ENCODE measurements at places on chromosomes 3 and 15. TPM values are rescaled to one million over a fixed set of nuclear protein-coding genes. Genes with fewer than 3 reads are reported as not detected.

- no peak for DNase-seq
These were observed 18.2 kb downstream of the MRPL46 start for GRCh38 chr15:88448991-88449461.

- peak; percentile 28 for DNase-seq
These were observed 1.1 kb downstream of the BAHD1 start for GRCh38 chr15:40441565-40442531.

DNA sequence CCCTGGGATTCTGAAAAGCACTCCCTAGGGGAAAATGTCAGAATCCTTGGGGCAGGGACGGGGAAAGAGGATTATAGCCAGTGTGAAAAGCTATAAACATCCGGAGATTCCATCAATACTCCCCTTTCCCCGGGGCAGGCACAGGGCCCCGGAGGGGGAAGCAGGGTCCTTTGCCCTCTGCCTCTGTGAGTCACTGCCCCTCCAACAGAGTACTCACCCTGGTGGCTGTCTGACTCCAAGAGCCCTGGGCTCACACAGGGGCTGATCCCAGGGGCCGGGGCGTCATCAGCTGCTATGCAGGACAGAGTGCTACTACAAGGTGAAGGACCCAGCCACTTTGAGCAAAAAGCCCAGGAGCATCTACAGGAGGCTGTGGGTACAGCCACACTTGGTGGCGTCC is 133.0 kb upstream of the PRR20G start:
- DNase-seq, result no peak

GRCh38 chr15:59249816-59250215 is 43.2 kb downstream of the LDHAL6B start:
- no peak for DNase-seq

- DNase-seq, result no peak
These were observed 21.8 kb downstream of the MYH15 start for GRCh38 chr3:108488631-108489030.

DNA sequence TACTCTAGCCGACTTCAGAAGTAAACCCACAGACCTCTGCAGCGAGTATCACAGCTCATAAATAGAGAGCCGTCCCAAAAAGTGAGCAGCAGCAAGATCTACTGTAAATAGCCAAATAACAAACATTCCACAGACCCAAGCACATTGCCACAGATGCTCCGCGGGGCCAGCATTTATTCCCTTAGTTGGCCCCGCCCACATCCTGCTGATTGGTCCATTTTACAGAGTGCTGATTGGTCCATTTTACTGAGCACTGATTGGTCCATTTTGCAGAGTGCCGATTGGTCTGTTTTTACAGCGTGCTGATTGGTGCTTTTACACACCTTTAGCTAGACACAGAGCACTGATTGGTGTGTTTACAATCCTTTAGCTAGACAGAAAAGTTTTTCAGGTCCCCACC is 17.3 kb upstream of the GABRB3 start:
- no peak for DNase-seq

- DNase-seq, result no peak
These were observed 78.0 kb upstream of the POU1F1 start for GRCh38 chr3:87354398-87354797.

GRCh38 chr15:101272584-101272983 is 4.7 kb downstream of the SELENOS start:
- DNase-seq, result no peak

DNA sequence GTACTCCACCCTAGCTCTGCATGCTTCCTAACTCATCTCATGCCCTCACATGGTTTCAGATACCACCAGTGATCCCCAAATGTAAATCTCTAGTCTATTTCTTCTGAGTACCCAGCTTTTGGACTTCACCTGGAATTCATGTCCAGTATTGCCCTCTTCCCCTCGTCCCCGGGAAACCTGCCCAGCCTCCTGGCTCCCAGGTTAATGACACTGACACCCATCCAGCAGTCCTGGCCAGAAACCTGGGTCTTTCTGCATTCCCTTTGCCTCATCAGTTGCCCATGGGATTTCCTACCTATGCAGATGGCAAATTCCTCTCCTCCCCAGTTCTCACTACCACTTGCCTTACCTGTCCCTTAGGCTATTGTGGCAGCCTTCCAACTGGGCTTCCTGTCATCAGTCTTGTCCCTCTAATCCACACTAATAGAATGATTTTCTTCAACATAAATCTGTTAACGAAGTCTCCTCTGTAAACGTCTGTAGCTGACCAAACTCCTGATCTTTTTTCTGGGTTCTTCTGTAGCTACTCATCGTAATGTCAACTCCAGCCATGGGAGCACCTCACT is 15.3 kb upstream of the MYLK start:
- no peak for DNase-seq

DNA sequence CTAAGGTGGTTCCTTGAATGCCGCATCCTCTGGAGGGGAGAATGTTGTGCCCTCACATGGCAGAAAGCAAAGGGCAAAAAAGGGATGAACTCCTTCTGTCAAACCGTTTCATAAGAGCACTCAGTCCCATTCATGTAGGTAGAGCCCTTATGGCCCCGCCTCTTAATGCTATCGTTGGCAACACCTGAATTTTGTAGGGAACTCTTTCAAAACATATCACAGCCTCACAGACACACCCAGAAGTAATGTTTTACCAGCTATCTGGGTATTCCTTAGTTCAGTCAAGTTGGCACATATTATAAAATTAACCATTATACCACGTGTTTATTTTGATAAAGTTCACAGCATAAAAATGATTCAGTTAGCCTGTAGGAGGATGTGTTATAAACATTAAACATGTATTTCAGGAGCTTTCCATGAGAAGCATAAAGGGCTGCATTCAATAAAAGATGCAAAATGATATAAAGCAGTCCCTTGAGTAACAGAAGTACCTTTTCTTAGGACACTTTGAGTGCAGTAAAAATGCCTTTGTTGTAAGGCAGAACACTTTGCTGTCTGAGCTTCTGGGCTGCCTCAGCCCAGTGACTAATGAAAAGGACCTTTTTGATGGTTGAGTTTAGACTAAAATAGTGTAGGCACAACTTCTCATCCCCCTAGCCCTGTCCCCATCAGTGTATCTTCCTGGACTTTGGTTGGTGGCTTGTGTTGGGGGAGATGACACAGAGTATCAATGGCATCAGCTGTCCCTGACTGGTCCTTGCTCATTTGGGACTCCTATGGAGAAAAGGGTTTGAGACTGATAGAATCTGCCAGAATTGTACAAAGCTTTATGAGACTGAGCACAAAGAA is 263.5 kb upstream of the TPRG1 start:
- DNase-seq, result no peak

DNA sequence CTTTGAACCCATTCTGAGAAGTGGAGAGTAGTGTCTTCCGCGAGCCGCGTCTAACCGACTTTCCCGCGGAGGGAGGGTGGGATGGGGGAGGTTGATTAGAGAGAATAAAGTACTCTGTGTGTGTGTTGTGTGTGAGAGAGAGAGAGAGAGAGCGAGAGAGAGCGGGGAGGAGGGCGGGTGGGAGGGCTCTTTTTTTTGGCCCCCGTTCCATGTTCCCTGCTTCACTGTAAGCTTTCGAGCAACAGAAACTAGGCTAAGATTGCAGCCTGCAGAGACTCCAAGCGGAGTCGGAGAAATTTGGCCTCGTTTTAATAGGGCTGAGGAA is 1.6 kb upstream of the MEIS2 start:
- no peak for DNase-seq

GRCh38 chr3:22704166-22704565 is 499.0 kb upstream of the UBE2E2 start:
- DNase-seq, result no peak

DNA sequence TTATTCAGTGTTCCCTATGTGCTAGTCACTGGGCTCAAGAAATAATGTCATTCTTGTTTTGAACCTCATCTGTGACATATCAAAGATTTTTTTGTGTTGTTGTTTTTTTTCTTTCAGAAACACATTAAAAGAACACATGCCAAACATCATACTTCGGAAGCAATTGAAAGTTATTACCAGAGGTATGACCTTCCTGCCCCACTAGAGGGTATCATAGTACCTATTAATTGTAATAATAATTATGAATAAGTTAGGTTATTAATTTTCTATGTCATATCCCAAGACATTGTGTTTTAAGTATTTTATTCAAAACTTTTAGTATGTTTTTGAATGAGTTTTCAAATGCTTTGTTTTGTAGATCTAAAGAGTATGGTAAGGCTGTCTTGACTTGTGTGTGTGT is 65.7 kb downstream of the CDIN1 start:
- DNase-seq, result no peak

DNA sequence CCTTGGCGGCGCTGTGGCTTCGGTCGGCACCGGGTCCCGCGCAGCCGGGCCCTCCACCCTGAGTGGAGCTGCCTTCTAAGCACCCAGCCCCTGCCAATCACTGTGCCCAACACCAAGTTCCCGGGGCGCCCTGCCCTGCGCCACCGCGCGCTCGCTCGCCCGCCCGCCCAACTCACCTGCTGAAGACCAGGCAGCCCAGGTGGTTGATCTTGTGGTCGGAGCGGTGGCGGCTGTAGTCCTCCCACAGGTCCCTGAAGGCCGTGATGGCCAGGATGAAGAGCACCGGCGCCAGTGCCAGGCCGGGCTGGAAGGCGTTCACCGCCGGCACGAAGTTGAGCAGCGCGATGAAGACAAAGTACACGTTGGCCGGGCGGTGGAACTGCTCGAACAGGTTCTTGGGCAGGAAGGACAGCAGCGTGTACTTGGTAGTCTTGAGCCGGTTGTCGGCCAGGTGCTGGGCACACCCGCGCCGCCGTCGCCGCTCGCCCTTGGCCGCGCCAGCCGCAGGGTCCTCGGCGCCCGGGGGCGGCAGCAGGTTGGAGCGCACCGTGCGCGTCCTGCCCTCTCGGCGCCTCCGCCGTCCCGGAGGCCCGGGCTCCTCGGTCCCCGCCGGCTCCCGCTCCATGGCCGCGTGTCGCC is 536 bp downstream of the ATP10A start:
- peak; percentile 74 for DNase-seq

DNA sequence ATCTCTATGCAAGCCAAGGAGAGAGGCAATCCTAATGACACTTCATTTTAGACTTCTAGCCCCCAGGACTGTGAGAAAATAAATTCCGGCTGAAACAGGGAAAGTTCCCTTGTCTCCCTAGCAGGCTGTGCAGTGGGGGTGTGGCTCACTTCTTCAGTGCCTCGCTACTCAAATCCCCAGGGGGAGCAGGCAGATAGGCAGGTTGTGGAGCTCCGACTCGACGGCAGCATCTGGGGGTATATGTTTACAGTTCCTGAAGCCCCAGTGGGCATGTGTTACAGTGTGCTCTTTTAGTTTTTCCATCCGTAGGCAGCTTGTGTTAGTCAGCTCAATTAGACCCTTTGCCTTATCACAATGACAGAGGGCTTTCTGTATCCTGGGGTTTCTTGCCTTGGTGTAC is 836.5 kb downstream of the PDCD6IP start:
- no peak for DNase-seq

ABCF3 gene
- total RNA-seq, result 157 TPM

SYNPR gene
- not detected for total RNA-seq

CYP1A1 gene
- total RNA-seq, result not detected

CD200R1 gene
- 1.7 TPM for total RNA-seq

Measured in natural killer cell (primary cell).